ENCODE measurements at places on chromosomes 4 and X. TPM values are rescaled to one million over a fixed set of nuclear protein-coding genes. Genes with fewer than 3 reads are reported as not detected.

MTMR8 gene
- polyA plus RNA-seq = 1.3 TPM

DNA sequence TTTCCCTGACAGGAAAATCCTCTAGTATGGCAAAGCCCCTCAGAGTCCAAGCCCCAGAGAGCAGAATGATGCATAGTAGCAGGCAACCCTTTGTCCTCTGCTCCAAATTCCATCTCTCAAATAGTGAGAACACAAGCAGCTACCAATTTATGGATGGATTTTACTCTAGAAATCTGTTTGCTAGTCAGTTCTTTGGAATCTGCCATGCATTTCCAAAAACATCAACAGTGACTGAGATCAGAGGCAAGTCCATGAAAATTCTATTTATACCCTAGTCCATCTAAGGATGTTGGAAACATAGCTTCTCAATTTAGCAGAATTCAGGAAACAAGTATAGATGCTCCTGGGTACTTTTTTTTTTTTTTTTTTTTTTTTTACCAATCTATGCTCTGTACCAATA, 10.0 kb upstream of the CC2D2A start:
- no peak for DNase-seq

GRCh38 chrX:154462396-154462795, 4.3 kb downstream of the PLXNA3 start:
- DNase-seq = no peak

DNA sequence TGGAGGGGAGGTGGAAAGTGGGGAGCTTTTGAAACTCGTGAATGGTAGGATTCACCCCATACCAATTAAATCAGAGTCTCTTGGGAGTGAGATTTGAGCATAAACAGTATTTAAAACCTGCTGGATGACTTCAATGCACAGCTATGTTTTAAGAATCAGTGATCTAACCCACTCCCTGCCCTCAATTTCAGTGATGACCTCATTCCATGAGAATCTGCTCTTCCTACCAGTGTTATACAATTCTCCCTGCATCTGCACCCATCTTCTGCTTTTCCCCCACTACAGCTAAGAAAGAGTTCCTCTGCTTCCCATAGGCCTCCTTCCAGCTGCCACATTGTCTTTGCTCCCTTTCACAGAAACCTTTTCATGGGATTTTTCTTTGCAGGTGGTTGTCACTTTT, 18.3 kb upstream of the H2AZ1 start:
- no peak for DNase-seq

DNA sequence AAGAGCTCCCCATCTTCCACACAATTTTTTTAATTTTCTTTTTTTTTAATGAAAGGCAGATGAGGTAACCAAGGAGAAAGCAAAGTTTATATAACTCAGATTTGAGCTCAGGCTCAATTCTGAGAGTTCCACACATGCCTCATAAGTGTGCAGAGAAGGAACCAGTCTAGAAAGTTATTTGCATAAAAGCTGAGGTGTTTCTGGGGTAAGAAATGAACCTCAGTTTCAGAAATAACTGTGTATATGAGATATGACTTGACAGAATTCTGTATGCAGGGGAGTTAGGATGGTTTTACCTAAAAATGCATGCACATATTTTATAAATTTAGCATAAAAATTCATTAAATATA, 51.3 kb downstream of the DTHD1 start:
- DNase-seq = no peak

DNA sequence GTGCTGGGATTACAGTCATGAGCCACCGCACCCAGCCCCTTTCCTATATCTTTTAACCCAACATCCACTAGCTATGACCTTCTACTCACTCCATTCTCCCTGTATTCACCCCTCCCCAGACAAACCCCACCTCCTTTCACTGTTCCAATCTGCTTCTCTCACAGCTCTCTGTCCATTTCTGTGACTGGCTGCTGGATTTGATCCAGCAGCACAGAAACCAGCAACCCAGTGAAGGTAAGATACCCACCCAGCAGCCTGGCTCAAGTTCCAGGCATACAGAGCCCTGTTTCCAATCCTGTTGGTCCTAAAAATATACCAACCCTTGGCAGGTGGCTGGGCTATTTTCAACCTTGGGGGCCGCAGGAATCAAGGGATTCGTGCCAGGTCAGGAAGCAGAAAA, 56.9 kb upstream of the SMIM10 start:
- DNase-seq = no peak
